ENCODE measurements at places on chromosomes 1 and 21.

DNA sequence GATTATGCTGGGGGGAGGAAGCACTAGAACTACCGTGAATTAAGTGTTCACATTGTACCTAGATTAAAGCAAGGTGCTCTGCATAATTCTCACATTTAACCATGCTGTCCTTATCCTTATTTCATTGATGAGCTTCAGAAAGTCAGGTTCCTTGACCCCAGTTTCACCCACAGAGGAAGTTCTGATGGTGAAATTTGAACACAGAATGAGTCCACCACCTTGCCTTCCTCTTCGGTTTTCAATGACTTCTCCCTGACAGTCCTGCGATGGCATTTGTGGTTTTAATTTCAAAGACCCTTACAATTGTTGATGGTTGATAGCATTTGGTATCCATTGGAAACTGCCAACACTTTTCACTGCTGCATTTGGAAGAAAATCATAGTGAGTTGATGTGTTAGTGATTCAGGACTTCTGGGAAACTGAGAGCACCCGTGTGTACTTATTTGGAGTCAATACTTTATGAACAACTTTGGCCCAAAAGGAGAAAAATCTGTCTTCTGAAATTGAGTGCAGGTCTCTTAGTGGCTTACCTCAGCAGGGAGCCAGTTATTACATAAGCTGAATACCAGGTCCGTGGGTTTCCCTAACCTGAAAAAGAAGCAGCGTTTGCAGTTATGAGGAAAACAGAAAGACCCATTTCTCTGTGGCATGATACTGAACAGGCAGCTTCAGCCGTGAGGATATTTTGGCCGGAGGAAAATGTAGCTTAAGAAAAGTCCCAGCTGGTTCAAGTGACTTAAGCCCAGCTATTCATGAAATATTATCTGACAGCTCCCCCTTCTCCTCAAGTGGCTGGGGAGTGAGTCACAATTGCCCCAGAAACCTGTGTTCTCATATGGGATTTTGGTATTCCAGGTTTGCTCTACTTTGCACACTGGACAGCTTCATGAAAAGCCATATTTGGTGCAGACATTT, 47.5 kb downstream of the ROR1 start:
- no peak for DNase-seq

- DNase-seq = no peak
Measured at GRCh38 chr1:193222056-193222615, 35.7 kb upstream of the B3GALT2 start.

DNA sequence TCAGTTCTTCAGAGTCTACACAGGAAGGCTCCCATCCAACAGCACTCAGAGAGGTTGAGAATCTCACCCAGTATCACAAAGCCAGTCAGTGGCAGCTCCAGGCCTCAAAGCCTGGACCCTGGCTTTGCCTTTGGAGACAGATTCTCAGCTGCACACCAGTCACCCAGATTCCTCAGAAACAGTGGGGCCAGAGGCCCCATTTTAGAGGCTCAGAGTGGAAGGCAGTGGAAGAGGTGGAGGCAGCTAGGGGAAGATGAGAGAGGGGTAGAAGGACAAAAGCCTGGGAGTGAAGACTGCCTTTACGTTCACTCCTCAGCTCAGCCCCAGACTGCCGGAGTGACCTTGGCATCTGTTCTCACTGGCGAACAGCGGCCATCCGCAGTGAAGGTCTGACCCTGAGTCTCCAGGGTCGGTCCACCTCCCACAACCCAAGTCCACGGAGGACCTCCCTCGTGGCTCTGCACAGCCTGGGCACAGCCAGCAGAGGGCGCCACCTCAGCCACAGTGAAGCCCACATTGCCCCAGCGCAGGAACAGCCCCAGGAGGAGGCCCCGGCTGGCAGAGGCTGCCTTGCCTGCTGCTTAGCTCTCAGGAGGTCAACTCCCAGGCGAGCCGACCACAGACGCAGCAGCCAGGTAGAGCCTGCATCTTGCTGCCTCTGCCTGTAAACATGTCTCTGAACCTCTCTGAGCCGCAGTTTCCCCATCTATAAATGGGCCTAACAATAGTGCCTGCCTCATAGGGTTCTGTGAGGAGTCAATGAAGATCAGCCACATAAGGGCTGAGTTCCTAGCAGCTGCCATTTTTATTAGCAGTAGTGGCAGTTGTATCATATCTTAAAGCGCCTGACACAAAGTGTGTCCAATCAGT, 5.9 kb upstream of the FNDC5 start:
- DNase-seq = peak; percentile 62

DNA sequence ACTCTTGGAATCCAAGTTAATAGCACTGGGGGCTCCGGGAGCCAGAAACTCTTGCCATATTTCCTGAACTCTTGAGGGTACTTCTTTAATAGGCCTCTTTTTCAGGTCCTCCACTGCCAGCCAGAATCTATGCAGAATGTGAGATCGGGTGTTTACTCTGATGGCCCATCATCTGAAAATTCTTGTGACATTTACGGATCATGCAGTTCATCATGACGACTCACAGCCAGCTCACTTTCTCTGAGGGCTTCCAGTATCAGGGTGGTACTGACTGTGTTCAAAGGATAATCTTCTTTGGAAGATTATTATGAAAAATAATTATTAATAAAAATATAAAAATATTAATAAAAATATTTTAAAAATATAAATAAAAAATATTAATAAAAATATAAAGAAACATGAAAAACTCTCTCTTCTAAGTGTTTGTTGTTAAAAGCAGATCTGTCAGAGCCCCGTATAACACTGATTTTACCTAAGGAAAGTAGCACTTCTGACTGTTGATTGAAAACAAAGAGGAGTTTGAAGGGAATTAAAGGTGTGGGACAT, 194.3 kb upstream of the GREM2 start:
- DNase-seq = no peak

DNA sequence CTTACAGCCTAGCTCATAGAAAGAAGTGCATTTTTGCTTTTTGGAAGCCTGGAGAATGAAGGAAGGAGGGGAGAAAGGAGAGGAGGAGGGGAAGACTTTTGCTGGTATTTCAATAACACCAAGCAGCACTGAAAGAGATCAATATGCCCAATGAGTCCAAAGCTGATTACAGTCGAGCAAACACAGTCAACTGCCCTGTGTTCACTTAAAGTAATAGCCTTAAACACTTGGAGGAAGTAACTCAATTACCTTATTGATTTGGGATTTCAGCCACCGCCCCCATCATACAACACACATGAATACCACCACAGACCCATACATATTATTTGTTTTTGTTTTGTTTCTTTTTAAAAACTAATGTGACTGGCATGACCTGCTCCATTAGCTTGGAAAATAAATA, 23.3 kb upstream of the RXRG start:
- DNase-seq = no peak

DNA sequence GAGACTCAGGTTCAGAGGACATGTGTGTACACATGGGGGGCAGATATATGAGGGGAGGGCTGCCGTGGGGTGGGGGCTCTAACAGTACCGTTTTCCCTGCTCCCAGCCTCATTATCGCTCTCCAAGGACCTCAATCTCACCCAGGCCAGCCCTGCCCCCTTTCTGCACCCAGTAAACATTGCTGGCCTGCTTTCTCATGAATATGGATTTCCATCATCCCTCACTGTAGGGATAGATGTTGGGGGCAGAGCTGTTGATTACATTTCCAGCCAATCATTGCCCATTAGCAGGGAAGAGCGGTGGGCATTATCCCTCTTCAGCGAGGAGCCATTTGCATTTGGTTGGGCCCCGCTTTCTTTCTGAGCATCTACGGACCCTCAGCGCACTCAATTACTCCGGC, 273.8 kb downstream of the RPS6KC1 start:
- no peak for DNase-seq

GRCh38 chr1:46582972-46583371, 21.1 kb downstream of the MKNK1 start:
- DNase-seq = no peak

DNA sequence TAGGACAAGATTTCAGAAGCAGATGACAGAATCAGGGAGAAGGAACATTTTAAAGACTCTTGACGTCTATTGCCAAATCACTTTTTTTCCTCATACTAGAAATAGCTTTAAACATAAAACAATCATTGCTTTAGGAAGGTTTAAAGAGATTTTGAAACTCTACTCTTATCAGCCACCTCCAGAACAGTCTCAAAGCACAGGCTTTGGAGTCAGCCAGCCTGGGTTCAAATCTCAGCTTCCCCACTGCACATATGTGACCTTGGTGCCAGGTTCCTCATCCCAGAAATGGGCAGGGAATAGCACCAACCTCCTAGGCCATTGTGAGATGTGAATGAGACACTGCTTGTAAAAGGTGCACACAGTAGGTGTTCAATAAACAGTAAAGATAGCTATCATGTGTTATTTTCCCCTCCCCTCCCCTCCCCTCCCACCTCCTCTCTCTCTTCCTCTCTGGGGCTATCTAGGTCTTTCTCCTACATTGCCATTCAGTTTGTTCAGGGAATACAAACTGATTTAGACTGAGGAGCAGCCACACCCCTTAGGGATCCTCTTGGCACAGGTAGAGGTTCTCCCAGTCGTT, 20.6 kb downstream of the SPOCD1 start:
- DNase-seq = no peak

DNA sequence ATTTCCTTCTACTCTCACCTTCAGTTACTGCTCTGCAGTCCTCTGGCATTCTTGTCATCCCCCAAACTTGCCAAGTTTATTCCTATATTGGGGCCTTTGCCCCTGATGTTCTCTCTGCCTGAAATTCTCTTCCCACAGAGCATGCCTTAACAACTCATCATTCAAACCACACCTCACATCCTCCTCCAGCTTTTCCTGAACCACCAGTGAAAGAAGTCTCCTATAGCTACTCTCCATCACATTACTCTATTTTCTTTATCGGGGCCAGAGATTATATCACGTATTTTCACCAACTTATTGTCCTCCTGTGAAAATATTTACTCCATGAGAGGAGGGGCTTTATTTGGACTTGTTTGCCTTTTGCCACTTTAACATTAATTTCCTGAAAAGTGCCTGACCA, 32.1 kb downstream of the EXTL2 start:
- DNase-seq = no peak

GRCh38 chr1:183632964-183633363, 2.6 kb downstream of the ARPC5 start:
- DNase-seq = no peak

- DNase-seq = no peak
Measured at GRCh38 chr21:42614396-42614795, 39.0 kb upstream of the PDE9A start.

DNA sequence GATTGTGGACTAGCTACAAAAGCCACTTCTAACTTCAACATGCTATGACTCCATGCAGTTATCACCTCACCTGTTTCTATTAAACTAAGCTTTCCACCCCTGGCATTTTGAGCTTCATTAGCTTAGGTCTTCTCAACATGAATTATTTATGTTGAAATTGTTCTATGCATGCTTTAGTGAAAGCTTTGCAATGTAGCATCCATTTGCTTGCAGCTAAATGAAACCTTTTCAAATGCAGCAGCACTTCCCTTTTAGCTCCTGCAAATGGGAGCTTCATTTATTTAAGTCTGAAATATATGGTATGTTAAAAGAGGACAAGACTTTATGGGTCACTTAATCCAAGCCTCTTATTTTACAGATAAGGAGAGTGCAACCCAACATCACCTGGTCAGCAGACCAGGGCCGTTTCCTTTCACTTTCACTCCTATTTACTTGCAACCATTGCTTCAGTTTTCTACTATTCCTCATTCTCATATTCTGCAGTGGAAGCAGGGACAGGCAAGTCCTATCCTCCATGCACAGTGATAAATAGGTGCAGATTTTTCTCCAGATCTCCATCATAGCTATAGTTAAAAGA, 56.4 kb upstream of the SAMSN1 start:
- no peak for DNase-seq

- no peak for DNase-seq
Measured at GRCh38 chr1:100998426-100998825, 27.2 kb downstream of the DPH5 start.

- no peak for DNase-seq
Measured at GRCh38 chr21:45900034-45900868, 81.3 kb upstream of the COL6A1 start.

- DNase-seq = no peak
Measured at GRCh38 chr1:9417695-9418094, 121.6 kb upstream of the SLC25A33 start.

DNA sequence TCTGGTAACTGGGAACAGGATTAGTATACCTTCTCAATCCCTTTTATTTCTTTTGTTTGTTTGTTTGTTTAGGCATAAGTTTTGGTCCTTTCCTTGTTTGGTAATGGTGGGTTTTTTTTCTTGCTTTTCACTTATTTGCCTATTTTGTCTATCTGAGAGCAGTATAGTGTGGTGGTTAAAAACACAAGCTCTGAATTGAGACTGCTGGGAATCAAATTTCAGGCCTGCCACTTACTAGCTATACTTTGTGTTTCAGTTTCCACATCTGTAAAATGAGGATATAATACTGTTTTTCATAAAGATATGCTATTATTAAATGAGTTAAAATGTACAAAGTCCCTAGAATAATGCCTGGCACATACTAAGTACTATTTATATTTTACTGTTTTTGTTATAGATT, 81.6 kb upstream of the IVNS1ABP start:
- no peak for DNase-seq

GRCh38 chr1:189424746-189425331, 1052.8 kb downstream of the BRINP3 start:
- DNase-seq = no peak

GRCh38 chr1:209576392-209577197, 6.9 kb upstream of the CAMK1G start:
- peak; percentile 24 for DNase-seq

DNA sequence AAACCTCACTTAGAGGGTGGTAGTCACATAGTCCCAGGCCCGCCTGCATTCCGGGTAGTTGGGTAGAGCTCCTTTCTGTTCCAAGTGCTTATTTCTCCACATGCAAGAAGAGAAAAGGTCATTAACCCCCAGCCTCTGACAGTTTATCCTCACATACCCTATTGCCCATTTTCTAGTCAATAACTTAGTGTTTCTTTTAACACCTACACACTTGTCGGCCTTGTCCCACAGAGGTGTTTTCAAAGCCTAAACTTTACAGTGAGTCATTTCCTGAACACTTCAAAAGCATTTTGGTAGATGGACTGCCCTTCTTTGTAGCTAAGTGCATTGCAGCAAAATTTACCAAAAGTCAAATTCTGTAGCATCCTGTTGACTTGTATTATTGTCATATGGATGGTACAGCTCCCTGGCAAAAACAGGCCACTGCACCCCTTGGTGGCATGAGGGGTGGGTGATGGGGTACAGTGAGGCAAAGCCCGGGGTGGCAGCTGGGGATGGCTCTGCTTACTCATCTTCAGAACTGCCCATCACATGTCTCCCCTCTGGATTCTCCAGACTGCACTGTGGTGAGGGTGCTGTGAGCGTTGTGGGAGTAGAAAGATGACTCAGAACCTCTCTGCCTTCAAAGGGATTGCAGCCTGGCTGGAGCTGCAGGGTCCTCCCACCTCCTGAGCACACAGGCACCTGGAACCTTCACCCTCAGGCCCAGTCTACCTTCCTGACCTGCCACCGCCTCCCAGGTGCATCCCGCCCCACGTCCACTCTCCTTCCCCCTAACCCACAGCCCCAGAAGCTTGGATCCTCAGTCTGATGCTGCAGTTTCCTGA, 45.8 kb upstream of the DMRTB1 start:
- DNase-seq = peak; percentile 7

Data from dermis microvascular lymphatic vessel endothelial cell (primary cell).